Stimulated activated naive B cell treated with anti-CD40 and anti-IgM and Interleukin-4, amounts not matched to agents 10 μg/mL and 1 μg/mL and 100 μg/mL, for 72 hours (primary cell): ENCODE measurements at places on chromosomes 7 and 10.

- DNase-seq: no peak
Observed at GRCh38 chr7:90761584-90761983, 165.5 kb downstream of the CDK14 start.

DNA sequence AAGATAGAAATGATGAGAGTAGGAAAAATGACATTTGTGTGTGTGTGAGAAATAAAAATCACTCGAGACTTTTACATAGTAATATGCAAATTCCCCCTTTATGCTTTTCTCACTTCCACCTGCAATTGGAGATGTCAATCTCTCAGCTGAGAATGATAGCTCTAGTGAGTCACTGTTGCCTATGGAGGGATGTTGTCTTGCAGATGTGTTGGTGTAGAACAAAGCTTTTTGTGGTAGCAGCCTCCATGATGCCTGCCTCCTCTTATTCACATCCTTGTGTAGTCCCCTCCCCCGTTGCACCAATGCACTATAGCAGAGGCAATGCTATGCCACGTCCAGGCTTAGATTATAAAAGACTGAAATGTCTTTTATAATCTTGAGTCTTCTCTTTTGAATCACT, 33.8 kb downstream of the SPAG6 start:
- DNase-seq: no peak

DNA sequence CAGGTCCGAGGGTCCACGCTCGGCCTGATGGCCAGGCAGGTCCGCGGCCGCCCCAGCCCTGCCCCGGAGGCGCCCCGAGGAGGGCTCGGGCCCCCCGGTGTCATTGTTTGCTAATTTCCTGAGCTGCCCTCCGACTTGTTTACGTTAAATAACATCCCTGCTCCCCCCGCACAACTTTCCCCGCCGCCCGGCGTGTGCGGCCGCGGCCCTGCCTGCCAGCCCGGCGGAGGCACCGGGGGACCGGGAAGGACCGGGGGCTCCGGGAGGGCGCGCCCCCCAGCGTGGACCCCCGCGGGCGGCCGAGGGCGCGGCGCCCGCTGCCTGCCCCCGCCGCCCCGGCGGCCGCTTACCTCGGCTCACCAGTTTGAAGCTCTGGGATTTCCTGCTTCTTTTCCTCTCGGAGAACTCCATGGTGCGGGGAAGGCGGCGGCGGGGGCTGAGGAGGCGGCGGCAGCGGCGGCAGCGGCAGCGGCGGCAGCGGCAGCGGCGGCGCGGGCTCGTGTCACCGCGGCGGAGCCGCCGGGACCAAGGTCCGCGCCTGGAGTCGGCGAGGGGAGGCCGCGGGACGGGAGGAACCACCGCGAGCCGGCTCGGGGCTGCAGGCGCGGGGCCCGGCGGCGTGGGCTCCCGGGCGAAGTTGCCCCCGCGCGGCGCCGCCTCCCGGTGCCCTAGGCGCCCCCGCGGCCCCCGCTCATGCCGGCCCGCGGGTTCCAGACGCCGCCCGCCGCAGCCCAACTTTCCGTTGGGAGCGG, 515 bp downstream of the BEND7 start:
- no peak for DNase-seq

GRCh38 chr10:22246680-22247391, 29.0 kb upstream of the EBLN1 start:
- DNase-seq: no peak

GRCh38 chr7:156003220-156004162, 191.2 kb upstream of the SHH start:
- no peak for DNase-seq

GRCh38 chr10:29802171-29802570, 167.4 kb upstream of the SVIL start:
- DNase-seq: no peak

- no peak for DNase-seq
Observed at GRCh38 chr10:26831936-26832335, 28.8 kb downstream of the ABI1 start.
